Karpas-422 (cell line): ENCODE measurements at places on chromosomes 4 and X. TPM values are rescaled to one million over a fixed set of nuclear protein-coding genes. Genes with fewer than 3 reads are reported as not detected.
A peak's percentile ranks its signal among the peaks of the same experiment; 100 is the strongest.

DNA sequence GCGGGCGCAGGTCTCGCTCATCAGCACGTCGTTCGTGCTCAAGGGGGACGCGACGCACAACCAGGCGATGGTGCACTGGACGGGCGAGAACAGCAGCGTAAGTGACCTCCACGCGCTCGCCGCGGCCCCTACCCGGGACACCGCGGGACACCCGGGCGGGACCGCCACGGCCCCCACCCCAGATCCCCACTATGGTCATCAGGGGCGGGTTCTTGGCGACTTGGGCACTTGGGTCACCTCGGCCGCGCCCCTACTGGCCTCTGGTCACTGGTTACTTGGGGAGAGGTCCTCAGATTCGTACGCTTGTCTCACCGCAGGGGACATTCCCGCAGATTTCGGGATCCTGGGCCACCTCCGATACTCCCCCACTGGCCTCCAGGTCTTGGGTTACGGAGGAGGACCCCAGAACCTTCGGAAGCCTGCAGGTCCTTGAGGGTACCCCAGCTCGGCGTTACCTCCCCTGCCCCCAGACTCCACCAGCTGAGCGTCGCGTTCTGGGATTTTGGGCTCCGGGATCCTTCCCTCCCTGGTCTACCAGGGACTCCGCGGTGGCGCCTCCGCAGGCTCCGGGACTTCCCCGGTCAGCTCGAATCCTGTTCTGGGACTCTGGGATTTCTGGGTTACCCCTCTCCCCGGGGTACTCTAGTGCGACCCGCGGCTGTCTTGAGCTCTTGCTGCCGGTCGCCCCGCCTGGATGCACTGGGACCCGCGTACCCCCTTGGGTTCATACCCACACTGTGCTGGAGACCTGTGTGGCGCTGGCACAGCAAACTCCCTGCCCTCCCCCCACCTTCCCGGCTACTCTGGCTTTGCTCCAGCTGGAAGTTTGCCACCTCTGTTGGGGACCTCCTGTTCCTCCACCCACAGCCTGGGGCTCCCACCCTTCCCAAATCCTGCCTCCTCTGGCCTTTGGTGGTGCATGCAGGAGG, 956 bp downstream of the SORCS2 start:
- no peak overlapping the region for H3K27ac ChIP-seq
- DNase-seq: no peak
- no peaks in the 10 kb centered on the region for H3K36me3 ChIP-seq
- H3K4me1 ChIP-seq: peaks cover 11% of the 10 kb centered on the region; the same call in 1 of the 2 replicates
- H3K4me3 ChIP-seq: no peak overlapping the region
- H3K27me3 ChIP-seq: no peaks in the 10 kb centered on the region

GRCh38 chr4:175970724-175971123, 94.9 kb upstream of the WDR17 start:
- no peak overlapping the region for H3K4me3 ChIP-seq
- H3K27me3 ChIP-seq: no peaks in the 10 kb centered on the region
- H3K27ac ChIP-seq: no peak overlapping the region
- DNase-seq: no peak
- no peaks in the 10 kb centered on the region for H3K4me1 ChIP-seq
- no peaks in the 10 kb centered on the region for H3K36me3 ChIP-seq

- no peak overlapping the region for H3K27ac ChIP-seq
- H3K36me3 ChIP-seq: no peaks in the 10 kb centered on the region
- DNase-seq: no peak
- no peaks in the 10 kb centered on the region for H3K27me3 ChIP-seq
Measured at GRCh38 chr4:134251322-134251721, 49.7 kb upstream of the PABPC4L start.

DNA sequence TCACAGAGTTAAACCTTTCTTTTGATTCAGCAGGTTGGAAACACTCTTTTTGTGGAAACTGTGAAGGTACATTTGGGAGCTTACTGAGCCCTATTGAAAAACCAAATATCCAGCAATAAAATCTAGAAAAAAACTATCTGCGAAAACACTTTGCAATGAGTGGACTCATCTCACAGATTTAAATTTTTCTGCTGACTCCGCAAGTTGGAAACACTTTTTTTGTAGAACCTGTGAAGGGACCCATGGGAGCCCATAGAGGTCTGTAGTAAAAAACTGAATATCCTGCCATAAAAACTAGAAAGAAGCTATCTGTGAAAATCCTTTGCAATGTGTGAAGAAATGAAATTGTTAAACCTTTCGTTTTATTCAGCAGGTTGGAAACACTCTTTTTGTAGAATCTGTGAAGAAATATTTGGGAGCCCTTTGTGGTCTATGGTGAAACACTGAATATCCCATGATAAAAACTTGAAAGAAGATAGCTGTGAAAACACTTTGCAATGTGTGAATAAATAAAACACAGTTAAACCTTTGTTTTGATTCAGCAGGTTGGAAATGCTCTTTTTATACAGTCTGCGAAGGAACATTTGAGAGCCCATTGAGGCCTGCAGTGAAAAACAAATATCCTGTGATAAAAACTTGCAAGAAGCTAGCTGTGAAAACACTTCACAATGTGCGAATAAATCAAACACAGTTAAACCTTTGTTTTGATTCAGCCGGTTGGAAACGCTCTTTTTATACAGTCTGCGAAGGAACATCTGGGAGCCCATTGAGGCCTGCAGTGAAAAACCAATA, 22.3 kb upstream of the DCUN1D4 start:
- H3K36me3 ChIP-seq: no peaks in the 10 kb centered on the region
- no peaks in the 10 kb centered on the region for H3K27me3 ChIP-seq
- no peak overlapping the region for H3K27ac ChIP-seq

DNA sequence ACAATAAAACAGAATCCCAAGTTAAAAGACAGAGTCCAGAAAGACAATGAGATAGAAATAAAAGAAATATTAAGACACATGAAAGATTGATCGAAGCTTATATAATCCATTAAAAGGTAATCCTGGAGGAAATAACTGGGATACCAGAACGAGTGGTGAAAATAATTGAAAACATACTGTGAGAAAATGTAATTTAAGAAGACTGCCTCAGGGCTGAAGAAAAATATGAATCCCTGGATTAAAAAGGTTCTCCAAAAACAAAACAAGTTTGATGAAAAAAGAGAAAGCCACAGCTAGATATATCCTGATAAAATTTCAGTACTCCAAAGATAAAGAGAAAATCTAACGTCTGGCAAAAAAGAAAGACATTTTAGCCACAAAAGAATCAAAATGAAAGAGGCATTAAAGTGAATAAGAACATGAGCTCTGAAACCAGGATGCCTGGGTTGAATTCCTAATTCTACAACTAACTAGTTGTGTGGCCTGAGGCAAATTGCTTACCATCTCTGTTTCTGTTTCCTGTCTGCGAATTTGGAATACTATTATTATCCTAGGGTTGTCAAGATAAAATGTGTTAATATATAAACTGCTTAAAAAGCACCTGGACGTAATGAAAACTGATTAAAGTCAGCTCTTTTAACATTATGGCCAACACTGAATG, 5.5 kb downstream of the DDX60L start:
- DNase-seq: no peak
- peaks cover 5% of the 10 kb centered on the region for H3K4me1 ChIP-seq
- H3K27me3 ChIP-seq: no peaks in the 10 kb centered on the region
- no peak overlapping the region for H3K4me3 ChIP-seq

The RAB41 gene
- not detected in 2 replicates for total RNA-seq

- no peaks in the 10 kb centered on the region for H3K27me3 ChIP-seq
- DNase-seq: no peak
- H3K36me3 ChIP-seq: no peaks in the 10 kb centered on the region
- H3K4me1 ChIP-seq: no peaks in the 10 kb centered on the region
- no peak overlapping the region for H3K27ac ChIP-seq
- no peak overlapping the region for H3K4me3 ChIP-seq
Measured at GRCh38 chrX:96841325-96841724, 42.4 kb upstream of the RPA4 start.

The MAGEA8 gene
- total RNA-seq: not detected in 2 replicates

GRCh38 chrX:68912113-68912512, 83.3 kb downstream of the EFNB1 start:
- no peak overlapping the region for H3K4me3 ChIP-seq
- no peak for DNase-seq
- no peaks in the 10 kb centered on the region for H3K27me3 ChIP-seq
- no peak overlapping the region for H3K27ac ChIP-seq
- no peaks in the 10 kb centered on the region for H3K36me3 ChIP-seq

- H3K36me3 ChIP-seq: no peaks in the 10 kb centered on the region
- no peaks in the 10 kb centered on the region for H3K27me3 ChIP-seq
- no peak for DNase-seq
- H3K27ac ChIP-seq: no peak overlapping the region
- H3K4me1 ChIP-seq: no peaks in the 10 kb centered on the region
- no peak overlapping the region for H3K4me3 ChIP-seq
Measured at GRCh38 chr4:181911420-181911819, 331.8 kb upstream of the TENM3 start.

- H3K36me3 ChIP-seq: no peaks in the 10 kb centered on the region
- no peak overlapping the region for H3K27ac ChIP-seq
- no peaks in the 10 kb centered on the region for H3K27me3 ChIP-seq
- H3K4me1 ChIP-seq: no peaks in the 10 kb centered on the region
Measured at GRCh38 chr4:55578341-55579010, 13.6 kb downstream of the PDCL2 start.

- DNase-seq: no peak
- H3K27ac ChIP-seq: no peak overlapping the region
- no peak overlapping the region for H3K4me3 ChIP-seq
- peaks cover 13% of the 10 kb centered on the region for H3K4me1 ChIP-seq
- H3K36me3 ChIP-seq: no peaks in the 10 kb centered on the region
- H3K27me3 ChIP-seq: no peaks in the 10 kb centered on the region
Measured at GRCh38 chr4:132267321-132267720, 881.8 kb upstream of the PCDH10 start.

The ADH7 gene
- total RNA-seq: not detected in 2 replicates

The SPATA18 gene
- total RNA-seq: 0.07 TPM in 1 of 2 replicates, not detected in the other

- no peak for DNase-seq
- no peaks in the 10 kb centered on the region for H3K36me3 ChIP-seq
- H3K4me3 ChIP-seq: no peak overlapping the region
- H3K27me3 ChIP-seq: no peaks in the 10 kb centered on the region
Measured at GRCh38 chr4:20645236-20645635, 55.0 kb upstream of the PACRGL start.

GRCh38 chr4:152064753-152065152, 303.9 kb upstream of the GATB start:
- H3K4me1 ChIP-seq: peaks cover 5% of the 10 kb centered on the region; the same call in 1 of the 2 replicates
- H3K36me3 ChIP-seq: no peaks in the 10 kb centered on the region
- no peak overlapping the region for H3K27ac ChIP-seq
- DNase-seq: no peak

DNA sequence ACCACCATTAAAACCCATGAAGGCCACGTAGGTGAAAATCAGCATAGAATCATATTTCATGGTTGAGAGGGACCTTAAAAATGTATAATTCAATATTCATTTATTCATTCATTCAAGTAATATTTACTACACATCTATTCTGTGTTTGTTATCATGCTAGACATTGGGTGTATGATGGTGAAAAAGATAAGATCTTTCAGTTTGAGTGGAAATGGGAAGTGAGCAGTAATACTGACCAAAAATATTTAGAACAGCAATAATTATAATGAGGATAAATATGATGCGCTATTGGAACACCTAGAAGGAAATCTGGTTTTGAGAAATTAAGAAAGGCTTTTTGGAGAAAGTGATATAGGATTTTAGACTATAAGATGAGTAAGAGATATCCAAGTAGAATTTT, 28.0 kb downstream of the DKK2 start:
- no peak overlapping the region for H3K27ac ChIP-seq
- H3K4me3 ChIP-seq: no peak overlapping the region
- H3K27me3 ChIP-seq: no peaks in the 10 kb centered on the region

DNA sequence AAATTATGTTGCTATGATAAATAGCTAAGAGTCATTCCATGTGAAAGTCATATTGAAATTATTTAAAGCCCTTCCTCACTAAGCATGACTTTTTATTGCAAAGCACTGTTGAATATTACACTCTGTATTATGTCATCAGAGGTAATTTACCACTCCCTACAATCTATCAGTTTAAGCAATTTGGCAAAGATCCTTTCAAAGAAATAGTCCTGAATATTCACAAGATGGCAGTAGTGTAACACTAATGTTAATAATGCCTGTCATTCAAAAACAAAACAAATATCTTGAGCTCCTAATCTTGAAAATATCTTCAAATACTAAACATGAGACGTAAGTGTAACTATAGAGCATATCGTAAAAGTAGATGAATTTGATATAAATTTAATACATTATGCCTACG, 208.6 kb upstream of the TECRL start:
- no peak overlapping the region for H3K4me3 ChIP-seq
- no peak overlapping the region for H3K27ac ChIP-seq
- H3K4me1 ChIP-seq: no peaks in the 10 kb centered on the region
- H3K27me3 ChIP-seq: no peaks in the 10 kb centered on the region
- no peak for DNase-seq
- H3K36me3 ChIP-seq: no peaks in the 10 kb centered on the region

The RHOH gene
- total RNA-seq: 39.5 and 68.4 TPM in 2 replicates

DNA sequence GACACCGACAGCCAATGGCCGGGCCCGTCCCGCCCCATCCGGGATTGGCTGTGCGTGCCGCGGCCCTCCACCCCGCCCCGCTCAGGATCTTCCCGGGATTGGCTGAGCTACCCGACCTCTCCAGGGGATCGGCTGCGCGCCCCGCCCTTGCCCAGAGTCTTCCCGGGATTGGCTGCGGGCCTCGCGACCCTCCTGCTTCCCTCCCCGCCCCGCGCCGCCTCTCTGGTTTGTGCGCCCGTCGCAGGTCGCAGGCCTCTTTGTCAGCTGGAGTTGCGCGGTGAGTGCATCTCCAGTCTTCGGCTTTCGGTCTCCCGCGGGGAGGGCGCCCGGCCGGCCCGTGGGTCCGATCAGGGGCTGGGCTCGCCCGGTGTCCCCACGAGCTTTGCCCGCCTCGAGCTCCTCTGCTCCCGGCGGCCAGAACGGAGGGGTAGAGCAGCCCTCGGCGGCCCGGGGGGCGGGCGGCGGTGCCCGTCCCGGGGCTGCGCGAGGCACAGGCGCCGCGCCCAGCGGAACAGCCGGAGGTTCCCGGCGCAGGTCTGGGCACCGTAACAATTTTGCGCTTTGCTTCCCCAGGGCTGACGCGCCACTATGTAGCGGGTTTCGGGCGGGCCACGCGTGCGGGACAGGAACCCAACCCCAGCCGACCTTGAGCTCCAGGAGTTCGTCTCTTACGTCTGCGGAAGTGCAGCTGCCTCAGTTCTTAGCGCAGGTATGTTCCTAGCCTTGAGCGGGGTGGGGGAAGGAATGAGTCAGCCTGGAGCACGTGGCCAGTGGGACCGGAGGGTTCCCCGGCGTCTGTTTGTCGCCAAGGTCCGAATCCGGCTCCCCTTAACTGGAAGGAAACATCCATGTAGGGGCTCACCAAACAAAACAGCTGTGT, 38.7 kb downstream of the ERVMER34-1 start:
- peak overlapping the region; percentile 86 for H3K27ac ChIP-seq
- H3K27me3 ChIP-seq: no peaks in the 10 kb centered on the region
- peak; percentile 99 for DNase-seq
- H3K36me3 ChIP-seq: peaks cover 35% of the 10 kb centered on the region
- peaks cover 60% of the 10 kb centered on the region for H3K4me1 ChIP-seq

GRCh38 chrX:150355913-150356312, 7.2 kb upstream of the MAMLD1 start:
- no peak overlapping the region for H3K4me3 ChIP-seq
- H3K4me1 ChIP-seq: peaks cover under 1% of the 10 kb centered on the region; the same call in 1 of the 2 replicates
- no peak overlapping the region for H3K27ac ChIP-seq
- no peaks in the 10 kb centered on the region for H3K27me3 ChIP-seq
- no peak for DNase-seq
